NCI-H226 (cell line): ENCODE measurements at places on chromosomes 6 and 20.

- no peak for DNase-seq
These were observed 13.0 kb downstream of the DEFB132 start for GRCh38 chr20:270517-270916.

GRCh38 chr20:757506-757905, 10.8 kb downstream of the SLC52A3 start:
- DNase-seq: no peak

DNA sequence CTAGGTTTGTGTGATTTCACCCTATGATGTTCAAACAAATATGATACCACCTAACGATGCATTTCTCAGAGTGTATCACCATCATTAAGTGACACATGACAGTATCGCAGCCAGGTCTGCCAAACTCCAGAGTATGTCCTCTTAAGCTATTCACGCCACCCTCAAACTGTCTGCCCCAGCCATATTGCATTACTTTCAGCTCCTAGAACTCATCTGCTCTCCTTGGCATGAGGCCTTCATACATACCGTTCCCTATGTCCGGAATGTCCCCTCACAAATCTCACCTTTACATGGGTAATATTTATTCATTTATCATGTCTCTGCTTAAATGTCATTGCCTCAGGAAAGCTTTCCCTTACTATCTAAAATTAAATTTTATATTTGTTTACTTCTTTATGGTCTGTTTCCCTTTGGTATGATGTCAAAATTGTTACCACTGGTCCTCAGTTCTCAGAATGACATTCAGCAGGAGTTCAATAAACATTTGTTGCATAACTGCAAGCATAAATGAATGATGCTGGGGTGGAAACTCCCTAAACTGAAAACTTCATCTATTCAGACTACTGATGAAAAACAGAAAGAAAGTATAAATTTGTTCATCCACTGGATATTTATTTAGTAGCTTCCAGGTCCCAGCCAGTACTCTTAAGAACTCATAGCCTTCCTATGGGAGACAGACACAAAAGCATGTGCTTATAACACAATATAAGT, 3.2 kb downstream of the SESN1 start:
- DNase-seq: no peak

GRCh38 chr20:62052842-62053464, 12.7 kb downstream of the TAF4 start:
- no peak for DNase-seq

DNA sequence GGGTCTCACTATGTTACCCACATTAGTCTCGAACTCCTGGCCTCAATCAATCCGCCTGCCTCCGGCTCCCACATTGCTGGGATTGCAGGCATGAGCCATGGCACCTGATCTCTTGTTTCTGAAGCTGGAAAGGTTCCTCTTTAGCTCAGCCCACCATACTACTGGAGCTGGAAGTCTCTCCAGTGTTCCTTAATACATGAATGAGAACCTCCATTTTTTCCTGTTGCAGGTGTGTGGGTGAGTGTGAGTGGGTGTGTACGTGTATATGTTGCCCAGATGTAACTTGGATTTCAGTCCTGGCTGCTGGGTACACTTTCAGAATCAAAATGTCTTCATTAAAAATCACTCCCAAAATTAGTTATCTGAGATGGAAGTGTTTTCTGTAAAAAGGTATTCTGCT, 11.1 kb downstream of the PNPLA1 start:
- DNase-seq: no peak

GRCh38 chr6:35629876-35630378, 58.8 kb downstream of the FKBP5 start:
- DNase-seq: no peak

DNA sequence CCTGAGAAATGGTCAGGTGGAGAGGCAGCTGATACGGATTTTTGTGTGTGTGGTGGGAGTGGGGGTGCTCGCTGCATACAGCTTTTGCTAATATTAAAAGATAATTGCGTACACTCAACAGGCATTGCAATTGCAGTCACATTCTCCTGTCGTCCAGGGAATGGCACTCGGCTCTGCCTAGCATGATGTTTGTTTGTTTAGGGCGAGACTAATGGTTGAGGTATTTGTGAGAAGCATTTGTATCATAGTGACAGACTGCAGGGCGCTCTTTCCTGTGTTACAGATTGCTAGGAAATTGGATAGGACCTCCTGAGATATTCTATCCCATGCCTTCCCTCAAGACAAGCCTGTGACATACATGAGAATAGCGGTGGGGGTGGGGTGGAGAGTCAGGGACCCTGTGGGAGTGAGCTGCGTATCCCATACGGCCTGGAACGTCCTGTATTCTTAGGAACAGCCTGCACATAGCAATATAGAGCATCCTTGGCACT, 207.4 kb downstream of the SOX4 start:
- no peak for DNase-seq

DNA sequence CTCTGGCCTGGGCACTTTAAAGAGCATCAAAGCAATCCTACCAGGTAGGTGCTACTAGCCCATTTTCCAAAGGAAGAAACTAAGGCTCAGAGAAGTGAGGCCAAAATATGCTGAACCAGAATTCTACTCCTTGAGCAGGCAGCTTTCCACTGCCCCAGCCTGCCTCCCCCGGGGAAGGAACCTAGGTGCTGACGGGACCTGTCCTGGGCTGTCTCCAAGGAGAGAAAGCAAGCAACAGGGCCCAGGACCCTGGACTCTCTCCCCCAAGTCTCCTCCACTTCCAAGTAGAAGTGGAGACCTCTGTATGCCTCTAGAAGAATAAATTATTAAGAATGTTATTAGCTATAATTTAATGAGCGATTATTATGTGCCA, 159.5 kb downstream of the MRPL14 start:
- no peak for DNase-seq

GRCh38 chr20:23197836-23198235, 111.7 kb upstream of the CD93 start:
- no peak for DNase-seq

- DNase-seq: no peak
These were observed 306.5 kb upstream of the SPTLC3 start for GRCh38 chr20:12702312-12702711.

DNA sequence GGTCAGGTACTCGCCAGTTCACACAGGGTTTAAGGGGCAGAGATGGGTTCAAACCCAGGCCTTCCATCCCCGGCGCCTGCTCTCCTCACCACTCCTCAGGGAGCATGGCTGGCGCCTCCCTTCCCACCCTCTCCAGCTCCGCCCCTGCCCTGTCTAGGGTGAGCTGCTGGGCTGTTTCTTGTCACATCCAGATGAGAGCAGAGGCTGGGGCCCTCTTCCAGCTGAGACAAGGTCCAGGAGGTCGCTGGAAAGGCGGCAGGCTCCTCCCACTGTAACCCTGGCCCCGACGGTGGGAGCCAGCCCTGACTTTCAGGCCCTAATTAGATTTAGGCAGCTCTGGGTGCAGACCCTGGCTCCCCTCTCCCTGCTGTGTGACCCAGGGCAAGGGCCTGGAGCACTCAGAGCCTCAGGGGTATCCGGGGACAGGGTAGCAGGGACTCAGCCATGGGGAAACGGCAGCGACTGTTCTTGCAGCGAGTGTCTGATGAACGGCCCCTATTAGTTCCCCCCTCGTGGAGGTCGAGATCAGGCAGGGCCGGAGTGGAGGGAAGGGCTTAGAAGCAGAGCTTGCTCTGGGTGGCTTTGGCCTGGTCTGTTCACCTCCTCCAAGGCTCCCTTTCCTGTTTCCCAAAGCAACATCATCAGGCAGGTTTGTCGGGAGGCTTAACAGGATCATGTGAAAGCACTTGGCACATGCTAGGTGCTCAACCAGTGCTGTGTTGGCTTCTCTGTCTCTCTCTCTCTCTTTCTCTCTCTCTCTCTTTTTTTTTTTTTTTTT, 33.4 kb downstream of the SNAI1 start:
- DNase-seq: no peak

GRCh38 chr6:151391471-151392413, at the start of gene ZBTB2:
TSS of gene ZBTB2 (minus strand) at chr6:151391559. CDS start at chr6:151373637, 17,922 bp downstream.
- DNase-seq: peak; percentile 71

- no peak for DNase-seq
These were observed 24.3 kb upstream of the NHSL1 start for GRCh38 chr6:138523347-138524210.

GRCh38 chr6:35728683-35729678, 7.9 kb upstream of the ARMC12 start:
- no peak for DNase-seq

GRCh38 chr6:68233623-68234022, 401.5 kb upstream of the ADGRB3 start:
- DNase-seq: no peak

DNA sequence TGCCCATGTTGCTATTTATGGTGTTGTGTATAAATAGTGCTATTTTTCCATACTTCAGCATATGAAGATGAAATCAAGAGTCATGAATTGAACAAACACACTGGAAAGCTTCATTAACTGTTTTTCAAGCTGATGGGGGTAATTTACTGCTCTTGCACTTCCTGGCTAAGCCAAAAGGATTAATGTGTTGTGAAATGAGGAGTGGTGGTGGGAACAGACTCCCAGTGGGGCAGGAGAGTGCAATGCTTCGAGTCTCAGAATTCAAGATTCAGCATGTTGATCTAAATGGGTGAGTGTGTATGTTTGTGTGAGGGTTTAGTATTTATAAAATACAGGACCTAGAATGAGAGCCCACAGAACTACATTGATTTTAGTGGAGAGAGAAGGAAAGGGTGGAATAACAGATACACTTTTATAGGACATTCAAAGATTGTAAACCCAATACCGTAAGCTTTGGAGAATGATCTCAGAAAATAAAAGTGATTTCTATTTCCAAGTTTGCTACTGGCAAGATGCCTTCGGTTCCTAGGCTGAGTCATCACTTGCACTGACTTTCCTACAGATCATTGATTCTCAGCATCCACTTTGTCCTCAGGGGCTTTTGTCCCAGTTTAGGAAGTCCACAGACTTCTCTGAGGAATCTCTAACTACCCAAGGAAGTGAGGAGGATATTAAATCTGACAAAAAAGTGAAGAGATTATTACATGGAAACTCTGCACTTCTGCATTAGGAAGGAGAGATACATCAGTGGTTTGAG, 303.6 kb downstream of the TRDN start:
- DNase-seq: no peak

DNA sequence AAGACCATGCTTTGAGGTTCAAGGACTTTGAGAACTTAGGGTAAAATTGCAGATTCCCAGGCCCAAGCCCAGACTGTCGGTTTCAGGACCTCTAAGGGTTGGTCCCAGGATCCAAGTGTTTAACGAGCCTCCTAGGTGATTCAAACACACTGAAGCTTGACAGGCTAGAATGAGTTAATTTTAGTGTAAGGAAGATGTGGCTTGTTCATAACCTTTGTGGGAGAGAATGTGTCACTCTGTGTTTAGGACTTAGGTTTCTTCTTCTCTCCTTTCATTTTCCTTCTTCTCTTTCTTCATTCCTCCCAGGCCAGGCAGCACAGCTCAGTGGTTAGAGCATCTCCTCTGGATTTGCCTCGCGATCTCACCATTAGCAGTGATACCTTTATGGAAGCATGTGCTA, 104.8 kb upstream of the KCNG1 start:
- DNase-seq: no peak

DNA sequence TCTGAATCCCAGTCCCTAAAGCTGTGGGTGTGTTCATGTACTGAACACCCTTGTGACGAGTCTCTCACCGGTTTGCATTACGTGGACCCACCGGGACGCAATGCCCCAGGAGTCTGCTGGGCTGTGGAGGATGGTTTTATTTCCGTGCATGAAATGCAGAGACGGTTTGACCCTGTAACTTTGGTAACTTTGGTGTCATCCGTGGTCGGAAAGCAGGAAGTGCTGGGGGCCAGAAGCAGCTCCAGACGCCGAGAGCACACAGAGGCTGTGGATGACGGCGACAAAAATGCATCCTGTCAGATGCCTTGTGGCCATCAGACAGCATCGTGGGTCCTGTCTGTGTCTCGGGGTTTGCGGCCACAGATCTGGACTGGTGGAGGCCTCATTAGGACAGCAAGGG, 7.2 kb downstream of the BHLHE23 start:
- no peak for DNase-seq
